ENCODE measurements at places on chromosomes 7 and 10. TPM values are rescaled to one million over a fixed set of nuclear protein-coding genes. Genes with fewer than 3 reads are reported as not detected.
A peak's percentile ranks its signal among the peaks of the same experiment; 100 is the strongest.

Gene DHTKD1
- total RNA-seq = 20.2 TPM

Gene TACR2
- not detected for total RNA-seq

Gene ACTA2
- total RNA-seq = 10.7 TPM

Gene PIK3AP1
- 0.72 TPM for total RNA-seq

Gene TRIL
- total RNA-seq = not detected

Gene RBP3
- total RNA-seq = not detected

- no peak for DNase-seq
Measured at GRCh38 chr7:92523110-92523509, 5.2 kb downstream of the PEX1 start.

DNA sequence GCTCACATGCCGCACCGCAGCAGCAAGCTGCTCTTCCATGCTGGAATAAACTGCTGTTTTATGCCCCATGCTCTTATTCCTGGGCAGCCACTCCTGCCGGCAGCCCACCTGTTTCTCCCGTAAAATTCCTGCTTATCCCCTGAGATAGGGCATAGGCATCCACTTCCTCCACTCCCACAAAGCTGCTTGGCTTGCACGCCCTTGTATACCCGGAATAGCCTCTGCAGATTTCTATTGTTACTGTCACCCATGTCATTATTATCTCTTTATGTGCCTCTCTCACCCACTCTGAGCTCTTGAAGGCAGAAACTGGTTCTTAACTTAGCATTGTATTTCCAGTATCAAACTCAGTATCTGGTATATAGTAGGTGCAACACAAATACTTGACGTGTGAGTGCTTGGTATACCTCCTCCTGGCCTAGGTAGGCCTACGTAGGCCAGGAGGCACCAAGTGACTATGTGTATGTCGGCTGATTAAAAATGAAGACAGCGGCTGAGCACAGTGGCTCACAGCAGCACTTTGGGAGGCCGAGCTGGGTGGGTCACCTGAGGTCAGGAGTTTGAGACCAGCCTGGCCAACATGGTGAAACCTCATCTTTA is 193.4 kb downstream of the CCDC3 start:
- DNase-seq = no peak

- no peak for DNase-seq
Measured at GRCh38 chr7:37912756-37913155, 3.9 kb downstream of the SFRP4 start.

DNA sequence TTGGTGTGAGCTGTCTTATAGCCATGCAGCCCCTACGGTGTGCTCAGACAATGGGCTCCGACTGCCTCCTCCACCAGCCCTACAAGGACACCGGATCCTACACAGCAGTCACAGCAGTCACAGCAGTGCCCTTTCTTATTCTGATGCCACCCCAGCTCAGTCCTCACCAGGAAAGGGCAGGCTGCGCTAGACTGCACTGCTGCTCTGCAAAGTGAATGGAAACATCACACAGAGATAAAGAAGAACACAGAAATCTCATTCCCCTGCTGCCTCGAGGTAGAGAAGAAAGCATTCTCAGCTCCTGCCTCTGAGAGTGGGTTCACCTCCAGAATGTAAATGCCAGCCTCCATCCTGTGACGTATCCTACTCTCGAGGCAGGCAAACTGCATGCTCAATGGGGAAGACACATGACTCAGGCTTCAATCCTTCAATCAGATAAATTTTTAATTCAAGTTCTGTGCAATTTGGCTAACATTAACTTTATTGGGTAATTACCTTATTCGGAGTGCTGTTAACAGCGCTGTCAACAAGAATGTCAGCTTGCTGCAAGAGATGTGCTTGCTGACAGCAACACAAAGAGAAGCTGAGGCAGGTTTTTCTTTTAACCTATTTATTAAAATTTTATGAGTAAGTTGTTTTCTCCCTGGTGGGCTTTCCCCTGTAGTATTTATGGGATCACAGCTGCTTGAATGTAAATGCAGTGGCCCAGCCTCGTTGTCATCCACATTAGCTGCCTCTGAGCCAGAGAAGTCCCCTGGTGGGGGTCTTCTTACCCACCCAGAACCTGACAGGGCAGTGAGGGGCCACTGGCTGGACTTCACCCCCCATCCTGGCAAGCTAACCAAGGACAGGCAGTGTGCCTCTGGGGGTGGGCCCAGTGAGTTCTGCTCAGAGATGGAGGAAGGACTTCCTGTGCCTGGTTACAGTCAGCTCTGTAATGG is 241.3 kb upstream of the KMT2E start:
- DNase-seq = no peak

GRCh38 chr10:72637398-72637857 is 11.5 kb upstream of the MICU1 start:
- peak; percentile 39 for DNase-seq

- DNase-seq = no peak
Measured at GRCh38 chr10:95309958-95310357, 19.2 kb upstream of the PDLIM1 start.
